ENCODE measurements at places on chromosomes 13 and 19.
A peak's percentile ranks its signal among the peaks of the same experiment; 100 is the strongest.

DNA sequence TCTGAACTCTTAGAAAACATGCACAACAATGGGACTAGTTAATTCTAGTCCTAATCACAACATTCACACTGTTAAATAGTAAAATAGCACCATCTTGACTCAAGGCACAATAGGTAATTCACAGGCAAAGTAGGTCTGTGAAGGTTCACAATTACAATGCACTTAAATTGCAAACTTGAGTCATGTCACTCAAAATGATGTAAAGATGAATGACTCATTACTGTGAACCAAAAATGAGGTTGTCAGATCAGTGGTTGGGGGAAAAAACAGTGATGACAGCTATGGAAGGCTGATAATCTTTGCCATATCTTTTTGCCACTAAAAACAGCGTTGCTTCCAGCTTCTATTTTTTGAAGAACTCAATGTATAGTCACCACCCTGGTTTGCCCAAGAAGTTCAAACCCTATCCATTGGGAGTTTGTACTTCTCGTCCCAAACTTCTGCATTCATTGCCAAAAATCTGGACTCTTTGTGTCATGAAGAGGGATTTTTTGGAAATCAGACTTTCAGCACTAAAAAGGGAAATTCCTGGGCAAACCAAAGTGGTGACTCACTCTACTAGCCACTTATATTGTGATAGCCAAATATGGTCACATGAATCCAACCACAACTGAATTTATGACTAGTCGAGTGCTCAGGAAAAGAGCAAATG lies 200.9 kb upstream of the TMTC4 start:
- no peak for DNase-seq

DNA sequence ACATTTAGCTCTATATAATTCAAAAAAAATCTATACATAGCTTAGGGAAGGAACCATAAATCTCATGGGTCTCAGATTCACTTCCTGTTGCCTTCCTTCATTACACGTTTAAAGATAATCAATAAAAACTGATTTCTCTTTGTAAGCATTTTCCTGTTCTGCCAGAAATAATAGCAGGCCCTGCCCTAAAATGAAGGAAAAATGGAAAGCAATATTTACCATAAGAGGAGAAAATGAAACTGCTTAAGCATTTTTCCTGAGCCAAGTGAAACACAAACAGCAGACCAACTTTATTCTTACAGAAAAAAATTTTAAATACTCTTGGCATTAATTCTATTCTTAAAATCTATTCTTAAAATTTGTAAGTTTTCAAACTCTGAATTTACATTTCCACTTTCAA lies 4.0 kb downstream of the LHFPL6 start:
- no peak for DNase-seq

DNA sequence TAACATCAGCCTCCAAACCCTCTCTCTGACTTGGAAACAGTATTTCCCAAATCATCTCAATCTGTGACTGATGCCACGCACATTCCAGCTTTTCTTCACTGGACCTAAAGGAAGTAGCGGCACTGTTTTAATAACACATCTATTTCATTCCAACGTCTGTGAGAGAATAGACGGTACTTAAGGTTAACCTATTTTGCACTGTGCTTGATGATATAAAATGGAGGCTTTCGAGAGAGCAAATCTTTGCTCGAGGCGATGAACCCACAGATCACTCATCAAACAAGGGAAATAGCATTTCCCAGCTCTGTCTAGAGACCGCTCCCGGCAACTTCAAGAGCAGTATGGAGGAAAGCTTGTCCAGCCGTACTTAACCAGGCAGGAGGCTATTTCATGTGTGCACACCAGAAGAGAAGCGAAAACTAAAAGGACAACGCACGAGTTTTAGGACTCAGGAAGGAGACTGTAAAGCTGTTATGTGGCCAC lies 2.9 kb downstream of the UBL3 start:
- no peak for DNase-seq

DNA sequence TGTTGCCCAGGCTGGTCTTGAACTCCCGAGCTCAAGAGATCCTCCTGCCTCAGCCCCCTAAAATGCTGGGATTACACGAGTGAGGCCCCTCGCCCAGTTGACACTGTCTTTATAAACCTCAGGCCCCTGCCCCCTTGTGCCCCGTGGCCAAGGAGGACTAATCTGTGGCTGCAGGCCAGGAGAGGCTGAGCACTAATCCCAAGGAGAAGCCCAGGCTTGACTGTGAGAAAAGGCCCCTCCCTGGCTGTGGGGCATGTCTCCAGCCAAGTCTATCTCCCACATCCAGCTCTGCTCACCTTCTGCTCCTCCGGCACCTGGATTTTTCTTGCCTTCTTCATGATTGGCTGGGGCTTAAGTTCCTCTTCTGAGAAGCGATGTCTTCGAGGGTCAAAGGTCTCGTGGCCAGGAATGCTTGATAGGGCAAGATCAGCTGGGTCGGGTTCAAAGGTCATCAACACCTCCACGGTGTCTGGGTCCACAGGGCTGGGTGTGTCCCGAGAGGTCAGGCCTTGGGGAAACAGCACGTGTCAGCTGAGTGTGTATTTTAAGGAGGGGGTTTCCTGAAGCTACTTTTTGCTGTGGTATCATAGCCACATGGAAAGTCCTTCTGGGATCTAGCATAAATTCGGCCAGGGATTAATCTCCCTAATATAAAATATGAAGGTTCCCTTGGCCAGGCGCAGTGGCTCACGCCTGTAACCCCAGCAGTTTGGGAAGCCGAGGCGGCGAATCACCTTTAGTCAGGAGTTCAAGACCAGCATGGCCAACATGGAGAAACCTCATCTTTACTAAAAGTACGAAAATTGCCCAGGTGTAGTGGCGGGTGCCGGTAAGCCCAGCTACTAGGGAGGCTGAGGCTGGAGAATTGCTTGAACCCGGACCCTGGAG lies 3.8 kb downstream of the DBP start:
- no peak for DNase-seq

DNA sequence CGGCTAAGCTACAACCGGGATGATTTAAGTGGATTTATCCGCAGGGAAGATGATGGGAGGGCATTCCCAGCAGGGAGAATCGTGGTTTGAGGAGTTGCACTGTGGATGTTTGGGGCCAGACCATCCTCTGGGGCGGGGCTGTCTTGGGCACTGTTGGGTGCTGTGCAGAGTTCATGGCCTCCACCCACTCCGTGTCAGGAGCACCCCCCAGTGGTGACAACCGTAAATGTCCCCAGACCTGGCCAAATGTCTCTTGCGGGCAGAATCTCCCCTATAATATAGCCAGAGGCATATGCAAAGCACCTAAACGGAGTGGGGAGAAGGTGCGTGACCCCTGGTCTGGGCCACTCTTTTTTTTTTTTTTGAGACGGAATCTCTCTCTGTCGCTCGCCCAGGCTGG lies 40.2 kb downstream of the SMIM24 start:
- DNase-seq: no peak

- no peak for DNase-seq
These were observed 20.8 kb upstream of the FBXL3 start for GRCh38 chr13:77047649-77048343.

DNA sequence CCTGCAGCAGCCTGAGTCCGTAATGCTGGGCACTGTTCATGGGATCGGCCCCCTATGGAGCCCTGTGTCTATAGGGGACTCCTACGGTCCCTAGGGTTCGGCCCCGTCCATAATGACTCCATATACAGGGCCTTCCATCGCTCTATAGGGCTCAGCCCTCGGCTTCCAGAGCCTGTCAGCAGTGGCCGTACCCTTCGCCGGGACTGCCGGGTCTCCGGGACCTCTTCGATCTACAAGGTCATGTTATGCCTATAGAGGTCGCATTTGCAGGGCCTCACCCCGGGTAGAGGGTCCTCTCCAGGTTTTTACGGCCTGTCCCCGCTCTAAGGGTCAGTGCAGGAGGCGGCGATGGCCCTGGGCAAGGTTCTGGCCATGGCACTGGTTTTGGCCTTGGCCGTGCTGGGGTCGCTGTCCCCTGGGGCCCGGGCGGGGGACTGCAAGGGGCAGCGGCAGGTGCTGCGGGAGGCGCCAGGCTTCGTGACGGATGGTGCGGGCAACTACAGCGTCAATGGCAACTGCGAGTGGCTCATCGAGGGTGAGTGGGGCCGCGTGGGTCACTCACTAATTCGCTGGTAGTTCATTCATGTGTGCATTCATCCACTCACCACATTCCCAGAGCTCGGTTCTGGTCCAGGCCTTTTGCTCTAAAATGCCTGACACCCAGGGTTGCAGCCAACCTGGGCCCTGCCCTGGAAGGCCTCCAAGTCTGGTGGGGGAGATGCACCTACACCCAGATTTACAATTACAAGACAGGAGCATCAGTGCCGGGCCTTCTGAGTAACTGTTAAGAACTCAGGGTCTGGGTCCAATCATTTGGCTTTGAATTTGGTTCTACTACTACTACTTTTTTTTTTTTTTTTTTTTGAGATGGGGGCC lies 699 bp downstream of the MEGF8 start:
- DNase-seq: peak; percentile 53

GRCh38 chr13:91304741-91305140 lies 42.7 kb upstream of the MIR17HG start:
- DNase-seq: no peak

GRCh38 chr13:25095851-25096453 lies at the start of gene PABPC3:
Gene PABPC3 (plus strand): TSS chr13:25096136. CDS start chr13:25096199, 63 bp downstream.
- peak; percentile 56 for DNase-seq

GRCh38 chr19:46746281-46747057 lies at the start of gene STRN4:
Gene STRN4 (minus strand): TSS chr19:46746450. CDS start chr19:46746430, 20 bp downstream.
- DNase-seq: peak; percentile 78

DNA sequence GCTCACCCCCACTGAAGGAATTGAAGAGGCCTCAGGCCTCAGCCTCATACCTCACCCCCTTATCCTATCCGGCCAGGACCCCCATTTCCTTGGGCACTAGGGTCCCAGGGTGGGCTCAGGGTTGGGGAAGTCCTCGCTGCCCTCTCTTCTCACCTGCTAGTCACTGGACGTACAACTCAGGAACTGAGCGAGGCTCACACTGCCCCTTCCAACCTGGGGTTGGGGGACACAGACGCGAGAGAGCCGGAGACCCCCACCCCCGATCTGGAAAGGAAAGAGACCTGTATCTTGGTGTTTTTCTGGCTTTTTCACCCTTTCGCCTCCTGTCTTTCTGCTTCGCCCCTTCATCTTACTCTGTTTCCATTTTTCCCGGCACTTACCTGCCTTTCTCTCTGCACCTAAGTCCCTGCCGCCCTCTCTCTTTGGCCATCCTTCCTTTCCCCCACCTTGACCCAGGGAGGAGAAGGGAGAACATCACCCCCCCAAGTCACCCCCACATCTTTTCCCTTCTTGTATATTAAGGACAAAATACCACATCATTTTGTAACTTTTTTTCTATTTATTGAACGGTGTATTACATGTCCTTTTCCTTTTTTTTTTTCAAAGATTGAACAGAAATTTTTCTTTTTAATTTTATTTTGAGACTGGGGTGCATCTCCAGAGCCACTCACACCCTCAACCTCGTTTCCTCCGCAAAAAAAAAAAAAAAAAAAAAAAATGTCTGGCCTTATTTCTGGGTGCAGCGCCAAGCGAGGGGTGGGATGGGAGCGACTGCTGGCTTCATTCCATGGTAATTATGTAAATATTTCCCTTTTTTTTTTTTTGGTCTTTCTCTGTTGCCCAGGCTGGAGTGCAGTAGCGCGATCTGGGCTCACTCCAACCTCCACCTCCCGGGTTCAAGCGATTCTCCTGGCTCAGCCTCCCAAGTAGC lies 36.6 kb downstream of the ZSWIM4 start:
- no peak for DNase-seq

DNA sequence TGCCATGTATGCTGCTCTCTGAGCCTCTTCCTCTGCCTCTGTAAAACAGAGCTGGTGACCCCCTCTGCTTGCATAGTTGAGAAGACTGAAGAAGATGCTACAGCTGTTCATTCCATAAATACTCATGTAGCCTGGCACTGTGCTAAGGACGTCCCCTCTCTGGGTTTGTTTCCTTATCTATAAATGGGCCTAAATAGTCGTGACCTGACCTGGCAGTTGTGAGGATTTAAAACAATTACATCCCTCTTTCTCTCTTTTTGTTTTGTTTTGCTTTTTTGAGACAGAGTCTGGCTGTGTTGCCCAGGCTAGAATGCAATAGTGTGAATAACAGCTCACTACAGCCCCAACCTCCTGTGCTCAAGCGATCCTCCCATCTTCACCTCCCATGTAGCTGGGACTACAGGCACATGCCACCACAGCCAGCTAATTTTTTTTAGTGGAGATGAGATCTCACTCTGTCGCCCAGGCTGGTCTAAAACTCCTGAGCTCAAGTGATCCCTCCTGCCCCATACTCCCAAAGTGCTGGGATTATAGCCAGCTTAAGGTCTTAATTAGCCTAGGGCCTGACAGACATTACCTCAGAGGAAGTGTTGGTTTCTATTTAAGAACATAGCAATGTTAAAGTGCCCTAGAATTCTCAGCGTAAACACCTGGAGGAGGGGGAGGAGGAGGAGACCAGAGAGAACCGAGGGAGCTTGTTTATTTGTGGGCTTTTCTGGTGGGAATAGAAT lies 4.6 kb downstream of the WDR62 start:
- DNase-seq: no peak
